ENCODE measurements at places on chromosomes 7 and 10.

DNA sequence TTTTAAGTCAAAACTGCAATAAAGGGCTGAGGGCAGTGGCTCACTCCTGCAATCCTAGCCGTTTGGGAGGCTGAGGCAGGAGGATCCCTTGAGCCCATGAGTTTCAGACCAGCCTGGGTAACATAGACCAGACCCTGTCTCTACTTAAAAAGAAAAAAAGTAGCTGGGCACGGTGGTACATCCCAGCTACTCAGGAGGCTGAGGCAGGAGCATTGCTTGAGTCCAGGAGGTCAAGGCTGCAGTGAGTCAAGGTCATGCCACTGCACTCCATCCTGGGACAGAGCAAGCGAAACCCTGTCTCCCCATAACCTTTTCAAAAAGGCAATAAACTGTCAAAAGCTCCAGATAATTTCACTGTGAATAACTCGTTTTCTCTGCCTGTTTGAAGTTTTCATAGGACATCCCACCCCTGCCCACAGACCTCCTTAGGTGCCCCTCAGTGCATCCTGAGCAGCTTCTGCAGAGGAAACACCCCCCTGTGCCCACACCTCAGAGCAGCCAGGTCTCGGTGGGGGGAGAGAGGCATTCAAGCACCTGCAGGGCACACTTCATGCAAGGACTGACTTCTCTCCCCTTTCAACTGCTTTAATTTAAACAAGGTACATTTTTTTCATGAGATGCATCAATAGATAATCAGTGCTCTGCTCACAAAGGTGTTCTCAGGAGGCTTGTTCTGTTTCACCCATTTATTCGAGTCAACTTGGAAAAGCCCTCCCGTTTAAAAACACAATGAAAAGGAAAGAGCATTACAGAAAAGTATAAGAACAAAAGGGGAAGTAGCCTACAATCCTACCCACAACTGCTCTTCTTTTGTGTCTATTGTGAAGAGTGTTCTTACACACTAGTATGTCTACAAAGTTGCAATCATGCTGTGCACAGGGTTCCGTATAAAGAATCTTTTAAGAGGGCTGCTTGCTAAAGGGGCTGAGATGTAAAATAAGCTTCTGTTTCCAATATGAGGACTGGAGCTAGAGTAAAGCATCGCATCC, 104.9 kb downstream of the KMT2E start:
- DNase-seq, result no peak

- DNase-seq, result no peak
Measured at GRCh38 chr10:86253091-86254072, 113.2 kb downstream of the GRID1 start.

DNA sequence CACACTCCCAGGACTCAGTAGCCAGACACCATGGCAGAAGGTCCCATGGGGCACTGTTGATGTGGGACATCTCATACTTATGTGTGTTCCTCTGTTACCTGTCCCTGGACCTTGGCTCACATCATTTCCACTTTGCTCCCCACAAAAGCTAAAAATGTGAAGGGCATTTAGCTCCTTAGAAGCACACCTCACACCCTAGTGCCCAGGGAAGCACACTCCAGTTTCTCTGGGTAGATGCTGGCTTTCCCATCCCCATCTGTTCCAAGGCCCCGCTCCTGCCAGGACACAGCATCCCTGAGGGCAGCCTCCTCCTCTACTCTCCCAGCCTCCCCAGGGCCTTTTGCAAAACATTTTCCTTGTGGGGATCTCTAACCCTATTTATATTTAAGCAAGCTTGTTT, 572.4 kb upstream of the MGMT start:
- DNase-seq, result no peak

GRCh38 chr7:138468244-138469123, 8.4 kb downstream of the TRIM24 start:
- DNase-seq, result peak; percentile 85

- DNase-seq, result peak; percentile 10
Measured at GRCh38 chr10:115171392-115171960, 78.3 kb downstream of the ATRNL1 start.

DNA sequence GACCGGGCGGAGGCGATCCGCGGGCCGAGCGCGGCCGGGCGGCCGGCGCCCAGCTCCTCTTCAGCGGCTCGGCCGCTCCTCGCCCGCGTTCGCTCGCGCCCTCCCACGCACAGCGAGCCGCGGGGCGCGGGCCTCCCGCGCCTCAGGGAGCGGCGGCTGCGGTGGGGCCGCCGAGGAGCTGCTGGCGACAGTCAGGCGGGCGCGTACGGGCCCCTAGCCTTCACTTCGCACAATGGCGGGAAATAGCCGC, at the start of gene MCMBP:
Gene MCMBP (minus strand): TSS at position 234 of the 250 bp plus-strand sequence. CDS start 259 bp downstream, outside the sequence.
- DNase-seq, result no peak

- DNase-seq, result no peak
Measured at GRCh38 chr7:100824499-100825214, 2.7 kb downstream of the EPHB4 start.

- DNase-seq, result no peak
Measured at GRCh38 chr7:139192014-139192706, 38.9 kb upstream of the UBN2 start.

- peak; percentile 51 for DNase-seq
Measured at GRCh38 chr7:97499204-97499603, 232.7 kb upstream of the TAC1 start.

DNA sequence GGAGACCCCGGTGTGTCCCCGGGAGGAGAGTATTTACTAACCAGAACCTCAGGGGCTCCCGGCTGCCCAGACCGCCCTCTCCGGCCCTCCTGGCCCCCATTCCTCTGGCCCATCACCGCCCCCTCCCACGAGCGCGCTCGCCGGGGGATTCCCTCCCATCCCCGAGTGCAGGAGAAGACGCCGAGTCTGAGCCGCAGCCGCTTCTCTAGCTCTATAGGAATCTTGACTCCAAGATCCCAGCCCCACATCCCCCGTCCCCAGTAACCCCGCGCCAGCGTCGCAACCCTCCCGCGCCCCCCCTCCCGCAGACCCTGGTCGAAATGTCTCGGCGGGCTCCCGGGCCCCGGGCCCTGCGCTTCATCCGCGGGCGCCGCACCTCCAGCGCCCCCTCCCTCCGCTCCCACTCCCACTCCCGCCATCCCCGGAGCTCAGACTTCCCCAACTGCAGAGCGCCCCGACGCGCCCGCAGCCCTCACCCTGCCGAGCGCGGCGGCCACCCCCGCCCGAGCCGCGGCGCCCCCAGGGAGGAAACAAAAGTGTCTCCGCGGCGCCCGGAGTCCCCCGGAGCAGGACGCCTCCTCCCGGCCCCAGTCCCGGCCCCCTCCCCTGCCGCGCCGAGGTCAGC, 541 bp downstream of the ELMO1 start:
- no peak for DNase-seq

GRCh38 chr7:44262031-44262430, 61.3 kb downstream of the YKT6 start:
- DNase-seq, result no peak

DNA sequence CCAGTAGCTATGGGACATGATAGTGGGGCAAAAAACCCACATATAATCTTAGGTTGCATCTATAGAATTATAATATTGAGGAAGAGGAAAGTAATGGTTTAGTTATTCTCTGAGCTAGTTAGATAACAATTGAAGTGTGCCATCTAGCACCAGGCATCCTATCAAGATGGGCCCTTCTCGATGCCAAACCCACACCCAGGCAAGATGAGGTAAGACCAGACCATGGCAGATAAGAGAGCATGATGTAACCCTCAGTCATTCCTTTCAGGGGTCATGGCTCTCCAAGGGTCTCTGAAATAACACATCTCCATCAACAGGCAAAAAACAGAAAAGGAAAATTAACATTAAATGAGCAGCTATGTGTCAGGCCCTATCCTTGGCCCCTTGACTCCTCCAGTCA, 128.7 kb downstream of the SH3PXD2A start:
- DNase-seq, result no peak

- no peak for DNase-seq
Measured at GRCh38 chr10:72790216-72790990, 98.5 kb downstream of the MCU start.

DNA sequence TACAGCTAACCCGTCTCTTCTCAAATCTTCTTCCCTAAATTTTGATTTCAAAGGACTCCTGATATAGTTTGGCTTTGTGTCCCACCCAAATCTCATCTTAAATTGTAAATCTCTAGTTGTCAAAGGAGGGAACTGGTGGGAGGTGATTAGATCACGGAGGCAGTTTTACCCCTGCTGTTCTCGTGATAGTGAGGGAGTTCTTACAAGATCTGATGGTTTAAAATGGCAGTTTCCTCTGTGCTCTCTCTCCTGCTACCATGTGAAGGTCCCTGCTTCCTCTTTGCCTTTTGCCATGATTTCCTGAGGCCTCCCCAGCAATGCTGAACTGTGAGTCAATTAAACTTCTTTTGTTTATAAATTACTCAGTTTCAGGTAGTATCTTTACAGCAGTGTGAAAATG, 269.3 kb downstream of the POLR1F start:
- no peak for DNase-seq

DNA sequence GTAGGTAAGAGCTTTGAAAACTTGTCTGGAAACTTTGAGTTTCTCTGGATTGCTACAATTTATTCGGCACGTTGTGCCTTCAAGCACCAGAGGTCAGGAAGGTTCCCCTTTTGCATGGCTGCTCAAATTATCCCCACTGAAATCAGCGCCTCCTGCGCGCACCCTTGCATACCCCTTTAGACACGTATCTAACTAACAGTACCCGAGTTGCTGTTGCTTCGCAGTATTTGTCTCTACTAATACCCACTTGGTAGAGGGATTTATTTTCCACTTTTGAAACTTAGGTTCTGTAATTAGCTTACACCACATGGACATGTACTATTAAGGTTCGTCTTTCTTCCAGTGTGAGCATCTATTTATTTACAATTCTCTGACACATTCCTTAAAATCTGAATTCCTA, 1.6 kb downstream of the MEOX2 start:
- no peak for DNase-seq

DNA sequence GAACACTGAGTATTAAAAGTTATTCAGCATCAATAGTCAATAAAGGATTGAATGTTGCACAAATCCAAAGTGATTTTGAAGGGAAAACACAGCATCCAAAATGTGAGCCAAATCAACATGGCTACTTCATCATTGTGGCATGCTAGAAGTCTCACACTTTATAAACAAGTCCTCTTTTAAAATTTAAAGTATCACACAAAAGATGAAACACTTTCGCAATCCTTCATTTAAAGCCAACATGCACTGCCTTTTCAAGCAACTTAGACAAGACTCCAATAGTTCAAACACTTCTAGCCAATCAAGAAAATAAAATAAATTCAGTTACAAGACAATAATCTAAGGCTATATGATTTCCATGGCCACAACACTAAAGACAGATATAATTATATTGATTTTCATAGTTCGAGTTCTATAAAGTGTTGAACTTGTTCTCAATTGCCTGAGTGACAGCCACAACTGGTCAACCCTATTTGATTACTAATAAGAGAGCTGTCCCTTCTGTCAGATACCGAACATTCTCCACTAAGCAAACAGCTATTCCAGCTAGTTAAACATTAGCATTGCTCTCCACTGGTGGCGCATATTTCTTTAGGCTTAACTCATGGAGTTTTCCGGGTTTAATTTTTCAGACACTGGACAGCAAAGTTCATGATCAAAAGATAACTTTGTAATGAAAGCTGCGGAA, 8.3 kb downstream of the EBF3 start:
- no peak for DNase-seq

DNA sequence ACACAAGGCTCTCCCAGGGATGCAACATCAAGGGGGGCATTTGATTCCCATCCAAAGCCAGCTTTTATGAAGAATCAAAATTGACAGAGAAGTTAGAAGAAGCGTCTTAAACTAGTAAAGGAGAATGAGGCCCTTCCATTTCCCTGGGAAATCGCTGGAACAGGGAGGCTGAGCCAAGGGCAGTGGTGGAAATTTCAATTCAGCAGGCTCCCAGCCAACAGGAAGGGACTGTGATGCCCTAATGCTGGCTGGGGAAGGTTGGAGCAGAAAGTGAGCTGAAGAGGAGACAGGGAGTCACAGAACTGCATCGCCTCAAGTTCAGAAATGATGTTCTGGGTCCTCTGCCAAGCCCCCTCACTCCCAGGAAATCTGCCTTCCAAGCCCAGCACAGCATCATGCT, 517.3 kb downstream of the GRID1 start:
- DNase-seq, result peak; percentile 25

DNA sequence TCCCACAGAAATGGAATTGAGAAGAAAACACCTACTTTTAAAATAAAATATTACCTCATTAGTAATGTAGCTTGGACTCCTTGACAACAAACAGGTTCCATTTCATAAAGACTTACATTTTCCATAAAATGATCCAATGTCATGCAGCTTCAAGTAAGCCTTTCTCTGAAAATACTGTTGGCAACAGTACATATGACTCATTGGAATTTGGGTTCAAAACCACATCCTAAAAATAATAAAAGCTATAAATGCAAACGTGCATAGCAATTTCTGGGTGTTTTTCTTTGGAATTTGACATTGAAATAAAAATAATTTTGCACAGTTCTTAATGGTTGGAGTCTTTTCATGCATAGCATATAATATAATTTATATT, 47.9 kb downstream of the FHIP2A start:
- DNase-seq, result no peak

GRCh38 chr7:66464059-66464458, 164.6 kb upstream of the KCTD7 start:
- no peak for DNase-seq

DNA sequence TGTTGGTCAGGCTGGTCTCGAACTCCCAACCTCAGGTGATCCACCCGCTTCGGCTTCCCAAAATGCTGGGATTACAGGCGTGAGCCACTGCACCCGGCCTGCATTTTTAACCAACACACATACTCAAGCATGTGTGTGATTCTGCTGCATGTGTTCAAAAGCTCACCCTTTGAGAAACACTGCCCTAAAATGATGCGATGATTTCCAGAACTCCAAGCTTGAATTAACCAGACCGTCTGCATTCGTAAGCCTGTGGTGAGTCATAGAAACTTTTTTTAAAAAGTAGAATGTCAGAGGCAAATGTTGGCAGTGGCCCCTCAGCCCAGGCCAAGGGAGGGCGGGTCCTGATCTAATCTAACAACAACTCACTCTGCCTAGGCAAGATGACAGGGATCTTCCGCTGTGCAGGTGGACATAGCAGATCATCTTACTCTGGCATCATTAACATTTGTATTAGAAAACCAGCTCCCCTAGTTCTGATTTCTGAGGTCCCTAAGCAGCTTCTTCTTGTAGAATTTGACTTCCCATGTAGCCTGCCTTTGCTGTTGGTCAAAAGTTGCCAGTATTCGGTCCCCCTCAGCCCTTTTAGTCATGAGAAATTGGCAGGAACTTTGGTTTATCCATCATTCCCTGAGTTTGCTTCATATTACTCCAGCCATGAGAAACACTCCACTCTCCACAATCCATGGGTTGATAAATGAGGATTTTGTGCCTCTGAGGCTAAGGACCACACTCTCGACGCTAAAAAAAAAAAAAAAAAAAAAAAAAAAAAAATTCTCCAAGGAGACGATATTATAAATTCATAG, 190.4 kb downstream of the SKIDA1 start:
- DNase-seq, result no peak

DNA sequence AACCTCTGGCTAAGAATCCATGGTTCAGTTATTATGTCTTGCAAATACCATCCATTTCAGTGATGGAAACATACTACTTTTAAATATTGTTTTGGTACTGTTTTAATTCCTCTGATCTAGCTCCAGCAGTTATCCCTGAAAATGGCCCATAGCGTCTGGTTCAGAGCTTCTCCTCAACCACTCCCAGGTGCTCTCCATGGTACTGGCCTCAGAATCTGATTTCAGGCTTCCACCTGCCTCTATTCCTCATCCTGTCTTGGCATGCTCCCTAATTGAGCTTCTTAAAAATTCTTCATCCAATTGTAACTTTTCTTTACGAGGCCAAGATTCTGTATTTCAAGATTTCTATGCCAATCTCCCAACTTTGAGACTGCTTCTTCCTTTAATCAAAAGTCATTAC, 236.3 kb downstream of the HTR7 start:
- no peak for DNase-seq

GRCh38 chr7:72540106-72540611, 128.0 kb upstream of the CALN1 start:
- DNase-seq, result no peak

All from pons (tissue), 1 donor.